ENCODE measurements at places on chromosomes 1 and 21. TPM values are rescaled to one million over a fixed set of nuclear protein-coding genes. Genes with fewer than 3 reads are reported as not detected.
A peak's percentile ranks its signal among the peaks of the same experiment; 100 is the strongest.

DNA sequence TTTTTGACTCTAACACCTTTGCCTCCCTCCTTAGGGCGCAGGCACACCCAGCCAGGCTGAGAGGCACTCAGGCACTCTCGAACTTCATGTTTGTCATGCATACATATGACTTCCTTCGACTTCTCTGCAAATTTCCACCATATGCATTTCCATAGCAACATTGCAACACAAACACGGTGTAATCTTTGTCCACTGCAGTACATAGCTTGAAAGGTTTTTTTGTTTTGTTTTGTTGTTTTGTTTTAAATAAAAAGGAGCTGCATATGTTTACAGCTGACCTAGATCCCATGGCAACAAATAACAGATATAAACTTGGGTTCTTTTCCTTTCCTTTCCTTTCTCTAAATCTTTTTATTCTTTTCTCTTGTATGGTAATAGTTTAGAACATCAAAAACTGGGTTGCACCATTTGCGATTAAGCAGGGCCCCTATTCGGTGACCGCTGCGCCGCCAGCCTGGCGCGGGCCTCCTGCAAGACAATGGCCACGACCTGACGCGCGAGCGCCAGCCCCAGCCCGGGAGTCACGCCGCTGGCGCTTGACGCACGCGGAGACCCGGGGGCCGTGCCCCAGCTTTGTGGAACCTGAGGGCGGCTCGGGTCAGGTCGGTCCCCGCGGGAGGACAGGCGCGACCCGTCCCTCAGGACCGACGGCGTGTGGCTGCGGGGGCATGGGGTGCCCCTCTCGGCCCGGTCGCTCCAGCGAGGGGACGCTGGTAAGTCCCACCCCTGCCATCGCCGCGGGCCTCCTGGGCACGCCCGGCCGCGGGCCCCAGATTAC is 35.2 kb downstream of the CCN1 start:
- DNase-seq = no peak

GUCA2A gene
- total RNA-seq = not detected

DNA sequence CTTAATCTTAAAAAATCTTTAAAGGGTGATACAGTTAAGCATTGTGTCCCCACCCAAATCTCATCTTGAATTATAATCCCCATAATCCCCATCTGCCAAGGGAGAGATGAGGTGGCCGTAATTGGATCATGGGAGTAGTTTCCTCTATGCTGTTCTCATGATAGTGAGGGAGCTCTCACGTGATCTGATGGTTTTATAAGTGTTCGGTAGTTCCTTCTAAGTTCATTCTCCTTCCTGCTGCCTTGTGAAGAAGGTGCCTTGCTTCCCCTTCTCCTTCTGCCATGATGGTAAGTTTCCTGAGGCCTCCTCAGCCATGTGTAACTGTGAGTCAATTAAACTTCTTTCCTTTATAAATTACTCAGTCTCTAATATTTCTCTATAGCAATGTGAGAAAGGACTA is 10.7 kb downstream of the DHRS3 start:
- DNase-seq = no peak

DNA sequence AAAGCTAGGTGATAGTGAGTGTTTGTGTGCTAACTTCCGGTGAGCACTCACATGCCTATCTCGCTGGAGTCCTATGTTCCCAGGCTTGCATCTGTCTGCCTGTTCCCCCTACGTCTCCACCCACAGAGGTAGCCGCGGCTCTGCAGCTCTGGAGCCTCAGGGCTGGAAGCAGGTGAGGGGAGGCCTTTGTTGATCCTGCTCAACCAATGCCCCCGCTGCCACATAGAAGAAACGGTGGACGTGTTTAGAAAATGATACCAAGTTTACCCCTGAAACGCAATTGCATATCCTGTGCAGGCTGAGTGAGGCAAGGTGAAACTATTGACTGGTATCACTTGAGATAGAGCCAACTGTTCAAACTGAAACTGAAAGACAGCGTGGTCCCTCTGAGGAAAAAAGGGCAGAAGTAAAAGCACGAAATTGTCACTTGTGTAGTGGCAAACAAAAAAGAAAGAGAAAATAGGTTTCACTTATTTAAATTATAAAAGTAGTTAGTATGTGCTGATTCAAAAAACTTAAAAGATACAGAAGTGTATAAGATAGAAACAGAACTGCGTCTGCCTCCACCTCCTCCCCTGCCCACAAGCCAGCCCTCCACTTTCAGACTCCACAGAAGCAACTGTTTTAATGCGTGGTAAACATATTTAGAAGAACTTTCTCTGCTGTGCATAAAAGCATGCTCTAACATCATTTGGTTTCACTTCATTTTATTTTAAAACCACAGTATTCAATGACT is 38.6 kb upstream of the ETS2 start:
- DNase-seq = peak; percentile 21

- no peak for DNase-seq
Measured at GRCh38 chr1:8359617-8360481, 41.9 kb downstream of the SLC45A1 start.

GRCh38 chr1:77900687-77901293 is 12.4 kb downstream of the NEXN start:
- DNase-seq = peak; percentile 78

GRCh38 chr1:84253891-84254290 is 47.6 kb upstream of the SAMD13 start:
- DNase-seq = peak; percentile 94

- DNase-seq = no peak
Measured at GRCh38 chr21:33027401-33028286, 1.9 kb downstream of the OLIG2 start.

- DNase-seq = no peak
Measured at GRCh38 chr1:67537667-67538018, 107.4 kb upstream of the SERBP1 start.

GRCh38 chr1:23718482-23718881 is 24.8 kb upstream of the ELOA start:
- DNase-seq = peak; percentile 43

- peak; percentile 77 for DNase-seq
Measured at GRCh38 chr1:121558514-121558913, 373.7 kb downstream of the SRGAP2C start.

DNA sequence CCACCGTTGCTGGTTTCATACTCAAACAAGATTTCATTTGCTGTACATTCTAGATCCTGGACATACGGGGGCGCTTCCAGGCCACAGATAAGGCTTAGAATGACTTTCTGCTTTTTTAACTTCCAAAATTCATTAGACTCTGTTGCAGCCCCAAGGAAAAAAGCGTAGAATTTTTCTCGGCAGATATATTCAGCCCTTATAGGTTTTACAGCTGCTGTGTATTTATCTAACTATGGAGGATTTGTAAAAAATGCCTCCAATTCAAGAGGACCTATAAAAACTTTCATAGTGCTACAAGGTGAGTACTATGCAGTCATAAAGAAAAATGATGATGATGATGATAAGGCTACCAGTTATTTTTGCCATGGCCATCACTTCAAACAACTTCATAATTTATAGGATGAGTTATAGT is 51.6 kb downstream of the SLC30A10 start:
- DNase-seq = no peak

DNA sequence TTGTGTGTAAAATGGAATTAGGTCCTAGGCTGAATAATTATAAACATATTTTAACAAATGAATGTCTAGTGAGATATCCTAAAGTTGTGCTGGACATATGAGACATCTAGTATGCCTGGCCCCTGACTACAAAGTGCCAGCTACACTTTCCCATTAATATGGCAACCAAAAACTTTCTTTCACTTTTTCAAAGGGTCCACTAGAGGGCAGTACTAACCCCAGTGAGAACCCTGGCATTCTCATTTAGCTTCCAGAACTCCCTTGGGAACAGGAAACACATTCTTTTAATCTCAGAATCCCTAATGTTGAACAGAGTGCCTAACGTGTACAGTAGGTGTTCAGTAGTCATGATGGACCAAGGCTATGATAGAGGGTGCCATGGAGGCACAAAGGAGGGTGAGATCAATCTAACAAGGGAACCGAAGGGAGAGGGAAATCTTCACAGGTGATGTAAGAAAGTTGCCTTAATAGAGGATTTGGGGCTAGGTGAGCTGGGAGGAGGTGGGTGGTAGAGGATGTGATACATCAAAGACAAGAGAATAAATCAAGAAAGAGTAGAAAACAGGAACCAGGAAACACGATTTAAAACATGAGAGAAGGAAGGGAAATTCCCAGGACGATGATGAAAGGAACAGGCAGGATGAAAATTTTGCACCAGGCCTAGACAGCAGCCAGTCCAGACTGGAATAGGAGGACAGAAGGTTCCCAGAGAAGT is 41.6 kb downstream of the NSL1 start:
- DNase-seq = peak; percentile 74

- DNase-seq = peak; percentile 52
Measured at GRCh38 chr1:184483101-184483683, 96.4 kb downstream of the C1orf21 start.

EVI5 gene
- 45.0 TPM for total RNA-seq

DNA sequence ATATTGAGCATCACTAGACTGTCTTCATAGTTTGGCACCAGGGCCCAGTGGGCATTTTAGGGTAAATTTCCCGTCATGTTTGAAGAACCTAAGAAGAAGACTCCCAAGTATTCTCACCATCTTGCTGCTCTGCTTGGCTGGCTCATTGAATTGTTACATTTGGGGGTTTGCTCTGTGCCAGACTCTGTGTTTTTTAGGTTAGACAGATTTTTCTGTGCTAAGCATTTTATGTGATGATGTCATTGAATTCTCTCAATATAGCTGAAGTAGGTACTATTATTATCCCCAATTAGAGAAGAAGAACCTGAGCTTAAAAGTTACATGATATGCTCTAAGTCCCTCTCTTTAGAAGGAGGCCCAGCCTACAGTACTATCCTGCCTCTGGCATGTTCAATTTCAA is 28.0 kb upstream of the DNASE2B start:
- no peak for DNase-seq

DNA sequence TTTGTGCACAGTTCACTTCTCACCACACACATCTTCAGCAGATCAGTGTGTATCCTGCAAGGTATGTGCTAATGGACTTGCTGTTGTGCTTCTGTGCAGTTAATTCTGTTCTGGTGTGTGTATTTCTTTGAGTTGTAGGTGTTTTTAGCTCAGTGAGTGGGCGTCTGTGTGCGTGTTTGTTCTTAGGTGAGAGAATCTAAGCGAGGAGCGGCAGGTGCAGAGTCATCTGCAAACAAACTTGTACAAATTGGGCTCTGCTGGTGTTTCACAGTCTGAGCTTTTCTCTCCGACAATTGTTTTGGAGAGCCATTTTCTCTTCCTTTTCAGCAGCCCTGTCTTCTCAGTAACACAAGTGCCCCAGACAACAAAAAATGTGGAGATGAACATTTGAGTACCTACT is 43.6 kb downstream of the ACP6 start:
- no peak for DNase-seq

- DNase-seq = peak; percentile 16
Measured at GRCh38 chr1:220235462-220235861, 36.8 kb downstream of the RAB3GAP2 start.

TPM3 gene
- total RNA-seq = 654 TPM

DNA sequence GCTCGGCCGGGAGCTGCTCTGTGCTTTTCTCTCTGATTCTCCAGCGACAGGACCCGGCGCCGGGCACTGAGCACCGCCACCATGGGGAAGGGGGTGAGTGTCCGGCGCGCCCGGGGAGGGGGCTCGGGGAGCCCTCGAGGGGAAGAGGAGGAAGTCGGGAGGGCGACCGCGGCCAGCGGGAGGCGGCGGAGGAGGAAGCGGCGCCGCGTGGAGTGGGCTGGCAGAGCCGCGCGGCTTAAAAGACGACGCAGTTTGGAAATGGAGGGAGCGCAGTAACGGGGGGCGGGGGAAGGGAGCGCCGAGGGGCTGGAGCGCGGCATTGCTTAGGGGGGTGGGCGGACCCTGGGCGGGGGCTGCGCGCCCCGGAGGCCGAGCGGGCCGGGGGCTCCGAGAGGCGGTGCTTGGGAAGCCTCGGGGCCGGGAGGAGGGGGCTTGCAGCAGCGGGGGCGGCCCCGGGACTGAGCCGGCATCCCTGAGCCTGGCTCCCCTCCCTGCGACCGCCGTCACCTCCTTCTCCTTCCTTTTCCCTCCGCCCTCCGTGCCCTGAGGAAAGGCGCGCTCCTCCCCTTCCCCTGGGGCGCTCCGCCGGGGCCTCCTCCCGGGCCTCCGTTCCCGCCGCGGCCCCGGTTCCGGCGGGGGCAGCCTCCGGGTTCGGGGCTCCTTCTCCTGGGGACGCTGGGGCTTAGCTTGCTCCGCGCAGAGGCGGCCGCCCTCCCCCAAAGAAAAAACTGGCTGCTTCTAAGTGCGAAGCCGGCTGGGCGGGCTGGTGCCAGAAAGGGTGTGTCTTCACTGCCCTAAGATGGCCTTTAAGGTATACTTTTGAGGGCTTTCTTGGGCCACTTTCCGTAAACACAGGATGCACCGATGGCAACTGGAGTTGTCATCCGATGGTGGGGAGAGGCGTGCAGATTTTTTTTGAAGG is 648 bp downstream of the ATP1A1 start:
- DNase-seq = no peak

- no peak for DNase-seq
Measured at GRCh38 chr1:109726728-109727373, 14.0 kb downstream of the GSTM3 start.

GRCh38 chr21:45152265-45152746 is 77.9 kb downstream of the ADARB1 start:
- DNase-seq = no peak

DNA sequence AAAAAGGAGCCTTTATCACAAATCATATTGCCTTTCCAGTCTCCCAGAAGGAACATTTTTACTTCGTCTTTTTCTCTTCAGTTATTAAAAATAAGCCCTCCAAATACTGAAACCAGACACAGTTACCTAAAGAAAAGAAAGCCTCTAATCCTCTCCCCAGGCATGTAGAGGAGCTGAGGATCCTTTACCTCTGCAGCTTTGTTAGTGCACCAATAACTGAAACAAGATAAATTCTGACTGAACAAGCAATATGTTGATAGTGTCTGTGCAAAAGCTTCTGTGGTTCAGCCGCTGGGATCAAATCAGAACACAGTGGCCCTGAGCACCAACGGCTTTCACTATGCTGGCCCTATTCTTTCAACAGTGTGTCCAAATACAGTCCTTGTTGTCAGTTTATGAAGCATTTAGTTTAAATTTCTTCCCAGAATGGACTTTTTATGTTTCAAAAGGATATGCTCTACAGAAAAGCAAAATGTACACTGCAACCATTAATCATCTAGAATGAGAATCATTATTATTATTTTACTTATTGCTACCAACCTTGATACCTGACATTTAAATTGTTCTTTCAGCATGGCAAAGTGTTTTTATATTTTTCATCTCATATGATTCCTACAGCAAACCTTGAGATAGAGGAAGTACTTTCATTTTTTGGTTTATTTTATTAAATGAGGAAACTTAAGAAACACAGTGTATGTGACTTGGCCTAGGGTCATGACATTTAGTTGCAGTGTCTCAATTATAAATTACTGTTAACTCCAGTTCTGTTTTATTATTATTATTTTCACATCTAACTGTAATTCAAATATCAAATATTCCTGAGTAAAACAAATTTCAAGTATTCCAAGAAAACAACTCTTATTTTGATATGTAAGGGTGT is 217.9 kb downstream of the NEGR1 start:
- DNase-seq = no peak
